ENCODE measurements at places on chromosomes 6 and 20. TPM values are rescaled to one million over a fixed set of nuclear protein-coding genes. Genes with fewer than 3 reads are reported as not detected.
A peak's percentile ranks its signal among the peaks of the same experiment; 100 is the strongest.

Gene WDR46
- 47.5 TPM for total RNA-seq

Gene ABHD16A
- total RNA-seq = 96.9 TPM

DNA sequence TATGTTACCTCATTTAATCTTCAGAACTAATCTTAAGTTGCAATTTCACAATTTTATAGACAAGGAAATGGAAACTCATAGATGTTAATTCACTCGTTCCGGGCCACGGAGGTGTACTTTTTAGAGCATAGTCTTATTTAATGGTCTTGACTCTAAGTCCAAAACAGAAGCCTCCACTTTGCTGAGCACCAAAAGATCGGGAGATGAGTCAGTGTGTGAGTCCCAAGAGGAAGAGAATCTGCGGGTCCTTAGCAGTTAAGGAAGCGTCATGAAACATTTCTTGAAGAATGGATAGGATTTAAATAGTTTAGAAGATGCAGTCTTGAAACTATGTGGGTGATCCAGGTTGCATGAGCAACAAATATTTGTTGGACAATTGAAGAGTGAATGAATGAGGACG, 231.8 kb upstream of the QKI start:
- H3K4me3 ChIP-seq = no peak overlapping the region
- H3K27ac ChIP-seq = no peak overlapping the region
- DNase-seq = no peak
- peaks cover 24% of the 10 kb centered on the region for H3K27me3 ChIP-seq

DNA sequence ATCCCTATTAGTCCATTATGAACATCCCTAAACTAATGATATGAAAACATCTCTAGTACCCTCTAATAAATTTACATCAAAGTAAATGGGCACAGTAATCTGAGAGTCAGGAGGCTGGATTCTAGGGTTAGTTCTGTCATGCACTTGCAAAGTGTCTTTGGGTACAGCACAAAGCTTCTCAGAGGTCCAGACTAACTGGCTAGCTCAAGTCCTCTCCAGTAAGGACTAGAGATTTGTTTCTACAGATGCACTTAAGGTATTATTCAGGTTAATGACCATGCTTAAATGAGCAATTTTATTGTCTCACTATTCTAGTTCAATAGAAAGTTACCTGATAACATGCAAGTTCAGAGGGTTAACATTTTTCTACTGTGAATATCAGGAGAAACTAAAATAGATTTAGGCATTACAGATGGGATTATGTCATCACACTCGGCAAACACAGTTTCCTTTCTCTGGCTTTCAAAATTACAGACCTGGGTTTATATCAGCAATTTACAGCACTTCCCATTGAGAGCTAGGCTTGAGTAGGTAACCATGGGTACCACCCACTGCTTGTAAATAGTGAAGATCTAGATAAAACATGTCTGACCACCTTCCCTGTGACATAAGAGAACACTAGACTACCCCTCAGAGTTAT, 402.9 kb upstream of the RUNX2 start:
- peaks cover 10% of the 10 kb centered on the region for H3K4me1 ChIP-seq
- no peak for DNase-seq
- no peak overlapping the region for H3K27ac ChIP-seq
- no peaks in the 10 kb centered on the region for H3K27me3 ChIP-seq
- H3K36me3 ChIP-seq = peaks cover 5% of the 10 kb centered on the region

DNA sequence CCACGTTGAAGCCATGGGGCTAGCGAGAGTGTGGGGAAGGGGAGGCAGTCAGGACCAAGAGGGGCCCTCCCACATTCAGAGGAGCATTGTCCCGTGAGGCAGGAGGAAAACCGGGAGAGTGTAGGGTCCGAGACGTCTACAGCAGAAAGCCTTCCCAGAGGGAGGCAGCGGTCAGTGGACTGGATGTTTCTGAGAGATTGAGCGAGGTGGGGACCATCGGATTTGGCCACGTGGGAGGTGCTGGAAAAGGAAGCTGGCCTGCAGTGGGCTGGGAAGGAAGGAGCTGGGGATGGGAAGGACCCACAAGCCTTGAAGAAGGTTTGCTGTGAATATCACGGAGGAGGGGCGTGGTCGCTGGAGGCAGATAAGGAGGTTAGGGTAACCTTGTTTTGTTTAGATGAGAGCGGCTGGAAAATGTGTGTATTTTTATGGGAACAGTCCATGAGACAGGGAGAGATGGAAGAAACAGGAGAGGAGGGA, 119.0 kb upstream of the RNF24 start:
- H3K4me1 ChIP-seq = peaks cover 19% of the 10 kb centered on the region
- H3K4me3 ChIP-seq = no peak overlapping the region
- H3K27ac ChIP-seq = no peak overlapping the region
- no peaks in the 10 kb centered on the region for H3K36me3 ChIP-seq
- no peak for DNase-seq

GRCh38 chr6:125942672-125943527, 13.7 kb upstream of the HINT3 start:
- H3K27me3 ChIP-seq = no peaks in the 10 kb centered on the region
- H3K36me3 ChIP-seq = no peaks in the 10 kb centered on the region
- H3K4me1 ChIP-seq = peaks cover 49% of the 10 kb centered on the region
- no peak overlapping the region for H3K4me3 ChIP-seq

GRCh38 chr20:32535953-32536823, 48.9 kb downstream of the NOL4L start:
- H3K4me3 ChIP-seq = peak overlapping the region; percentile 72
- no peaks in the 10 kb centered on the region for H3K36me3 ChIP-seq
- peaks cover 29% of the 10 kb centered on the region for H3K27me3 ChIP-seq
- H3K27ac ChIP-seq = peak overlapping the region; percentile 61
- H3K4me1 ChIP-seq = peaks cover 29% of the 10 kb centered on the region
- peak; percentile 78 for DNase-seq

DNA sequence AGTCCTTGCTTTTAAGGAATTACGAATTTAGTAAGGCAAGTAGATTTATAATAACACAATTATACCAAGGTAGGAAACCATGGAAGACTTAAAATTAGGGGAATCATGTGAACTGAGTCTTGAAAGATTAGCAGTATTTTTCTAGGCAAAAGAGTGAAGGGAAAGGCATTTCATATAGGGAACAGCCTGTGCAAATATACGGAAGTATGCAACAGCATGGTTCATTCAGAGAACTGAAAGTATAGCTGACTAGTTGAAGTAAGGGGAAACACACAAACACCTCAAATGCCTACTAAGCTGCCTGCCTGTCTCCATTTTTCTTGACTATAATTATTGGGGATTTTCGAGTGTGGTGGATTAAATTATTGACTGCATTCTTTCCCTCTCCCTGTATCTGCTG, 39.0 kb upstream of the ECHDC1 start:
- no peaks in the 10 kb centered on the region for H3K27me3 ChIP-seq
- H3K27ac ChIP-seq = no peak overlapping the region
- H3K36me3 ChIP-seq = peaks cover 16% of the 10 kb centered on the region
- no peak for DNase-seq

- peak overlapping the region; percentile 65 for H3K27ac ChIP-seq
- no peak overlapping the region for H3K4me3 ChIP-seq
- H3K36me3 ChIP-seq = no peaks in the 10 kb centered on the region
- H3K4me1 ChIP-seq = no peaks in the 10 kb centered on the region
These were observed 368.2 kb upstream of the SULF2 start for GRCh38 chr20:48153523-48153922.

GRCh38 chr6:139540276-139540675, 165.8 kb upstream of the CITED2 start:
- no peak overlapping the region for H3K27ac ChIP-seq
- H3K4me1 ChIP-seq = peaks cover 28% of the 10 kb centered on the region
- DNase-seq = no peak
- H3K27me3 ChIP-seq = no peaks in the 10 kb centered on the region
- H3K4me3 ChIP-seq = no peak overlapping the region
- no peaks in the 10 kb centered on the region for H3K36me3 ChIP-seq
